NCI-H1105 (cell line): ENCODE measurements at places on chromosomes 12 and 14.
A peak's percentile ranks its signal among the peaks of the same experiment; 100 is the strongest.

GRCh38 chr12:26162905-26163304 is 32.5 kb upstream of the SSPN start:
- DNase-seq: no peak

- peak; percentile 85 for DNase-seq
Observed at GRCh38 chr12:25689996-25690501, 137.0 kb upstream of the LMNTD1 start.

DNA sequence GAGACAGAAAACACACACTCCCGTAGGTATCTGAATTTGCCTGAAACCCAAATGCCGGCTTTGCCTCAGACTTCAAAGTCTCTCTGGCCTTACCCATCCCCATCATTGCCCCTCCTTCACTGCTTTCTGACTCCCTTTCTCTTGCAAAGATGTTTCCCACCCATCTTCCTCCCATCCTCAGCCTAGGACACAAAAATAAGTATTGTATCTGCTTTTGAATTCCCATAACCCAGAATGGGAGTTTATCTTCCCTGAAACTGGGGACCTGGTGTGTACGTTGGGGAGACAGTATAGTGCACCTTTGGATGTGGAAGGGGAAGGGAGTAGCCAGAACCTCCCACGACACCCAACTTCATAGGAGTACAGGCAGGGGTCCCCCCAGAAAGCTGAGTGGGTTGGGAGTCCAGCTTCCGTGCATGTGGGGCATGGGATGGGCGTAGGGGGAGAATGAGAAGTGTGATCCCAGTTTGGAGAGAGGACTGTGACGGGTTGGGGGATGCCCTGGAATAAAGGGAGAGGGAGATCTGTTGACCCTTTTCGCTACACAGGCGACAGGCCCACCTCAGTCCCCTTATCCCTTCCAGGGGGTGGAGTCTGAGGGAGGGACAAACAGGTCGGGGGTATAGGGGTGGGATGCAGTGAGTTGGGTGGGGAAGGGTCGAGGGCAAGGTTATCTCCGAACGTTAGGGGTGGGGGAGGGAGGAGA is 488 bp upstream of the KIF5A start:
- no peak for DNase-seq

DNA sequence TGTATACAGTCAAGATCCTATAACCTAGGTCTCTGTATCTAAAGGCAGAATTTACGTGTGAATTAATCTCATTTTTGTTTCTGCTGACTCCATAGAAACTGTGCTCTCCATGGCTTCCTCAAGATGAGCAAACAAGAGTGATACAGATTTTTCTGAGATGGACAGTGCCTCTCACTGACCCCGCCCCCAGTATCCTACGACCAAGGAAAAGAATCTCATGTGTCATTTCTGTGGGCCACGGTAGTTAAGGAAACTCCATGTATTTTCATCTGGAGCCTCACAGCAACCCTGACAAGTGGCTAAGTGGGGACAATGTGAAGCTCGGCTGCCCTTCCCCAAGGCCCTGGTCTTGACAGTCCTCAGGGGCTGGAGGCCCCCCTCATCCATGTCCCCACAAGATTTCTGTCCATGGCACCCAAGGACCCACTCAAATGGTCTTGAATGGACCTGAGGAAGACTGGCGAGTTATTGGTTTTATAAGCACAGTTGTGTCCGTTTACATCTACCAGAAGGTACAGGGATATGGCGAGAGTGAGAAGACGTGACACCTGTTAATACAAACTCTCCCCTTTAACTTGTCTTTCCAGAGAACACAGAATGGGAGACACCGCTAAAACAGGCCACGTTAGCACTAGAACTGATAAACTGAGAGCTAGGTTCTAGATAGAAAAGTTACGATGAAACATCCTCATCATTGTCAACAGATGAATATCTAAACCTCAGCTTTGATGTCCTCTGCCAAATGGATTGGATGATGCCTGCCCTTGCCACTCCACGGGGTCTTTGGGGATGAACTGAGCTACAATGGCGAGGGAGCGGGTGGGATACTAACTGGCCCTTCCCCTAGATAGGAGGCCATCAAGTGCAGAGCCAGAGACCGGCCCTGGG is 108.4 kb upstream of the EGLN3 start:
- no peak for DNase-seq

- DNase-seq: no peak
Observed at GRCh38 chr14:104253901-104254353, 115.5 kb downstream of the KIF26A start.

DNA sequence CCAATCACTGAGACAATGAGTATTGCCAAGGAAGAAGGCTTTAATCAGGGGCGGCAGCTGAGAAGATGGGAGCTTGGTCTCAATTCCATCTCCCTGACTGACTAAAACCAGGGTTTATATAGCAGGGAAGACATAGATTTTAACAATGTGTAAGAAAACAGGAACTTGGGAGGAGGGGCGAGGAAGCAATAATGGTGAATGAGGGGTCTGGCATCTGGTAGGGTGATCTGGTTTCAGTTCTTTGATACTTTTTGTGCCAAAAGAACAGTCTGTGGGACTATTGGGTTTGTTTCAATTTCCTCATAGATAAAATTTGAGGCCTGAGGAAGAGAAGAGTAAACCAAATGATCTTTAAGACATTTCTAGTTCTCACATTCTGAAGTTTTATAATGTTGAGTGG is 49.2 kb downstream of the FUT8 start:
- no peak for DNase-seq

DNA sequence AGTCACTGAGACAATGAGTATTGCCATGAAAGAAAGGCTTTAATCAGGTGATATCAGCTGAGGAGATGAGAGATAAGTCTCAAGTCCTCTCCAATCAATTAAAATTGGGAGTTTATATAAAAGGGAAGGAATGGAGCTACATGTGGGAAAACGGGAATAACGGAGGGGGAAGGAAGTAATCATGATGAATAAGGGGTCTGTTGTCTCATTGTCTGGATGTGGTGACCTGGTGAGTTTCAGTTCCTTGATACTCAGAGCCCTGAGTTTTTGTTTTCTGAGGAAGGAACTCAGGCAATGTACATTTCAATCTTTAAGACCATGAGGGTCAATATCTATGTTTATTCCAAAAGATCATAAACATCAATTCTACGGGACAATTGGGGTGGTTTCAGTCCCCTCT is 198.8 kb downstream of the KITLG start:
- no peak for DNase-seq

- DNase-seq: no peak
Observed at GRCh38 chr12:89484470-89484869, 40.1 kb downstream of the GALNT4 start.

DNA sequence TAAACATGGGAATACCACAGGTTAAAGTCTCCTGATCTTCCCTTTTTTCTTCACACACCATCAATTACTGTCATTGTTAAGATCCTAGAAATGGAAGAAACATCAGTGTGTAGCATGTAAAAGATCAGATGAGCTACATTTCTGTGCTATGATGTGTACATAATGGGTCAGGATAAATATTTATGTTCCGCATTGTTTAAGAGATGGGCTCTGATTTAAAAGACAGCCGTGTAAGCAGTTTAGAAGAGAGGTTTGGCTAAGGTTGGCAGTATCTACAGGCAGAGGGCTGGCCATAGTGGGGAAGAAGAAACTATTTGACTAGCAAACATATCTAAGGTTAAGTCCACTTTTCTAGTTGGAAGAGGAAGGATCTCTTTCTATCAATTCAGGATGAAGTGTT is 49.4 kb downstream of the LRRC9 start:
- DNase-seq: no peak

DNA sequence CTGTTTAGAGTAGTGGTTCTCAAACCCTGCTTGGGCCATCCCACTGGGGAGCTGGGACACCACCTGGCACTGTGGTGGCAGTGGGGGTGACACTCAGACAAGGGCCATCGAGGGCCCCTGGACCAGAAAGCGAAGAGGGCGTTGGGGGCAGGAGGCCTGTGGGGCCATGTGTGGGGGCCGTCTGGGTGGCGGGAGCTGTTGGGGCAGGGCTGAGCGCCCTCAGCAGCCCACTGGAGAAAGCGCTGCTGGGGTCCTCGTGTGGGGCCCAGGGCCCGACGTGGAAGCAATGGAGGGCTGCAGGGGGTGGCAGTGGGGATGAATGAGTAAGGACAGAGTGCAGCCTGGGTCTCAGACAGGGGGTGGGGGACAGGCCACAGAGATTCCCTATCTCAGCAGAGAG is 5.9 kb upstream of the ADSS1 start:
- DNase-seq: no peak
